Cortex of kidney (tissue), 1 donor: ENCODE measurements at places on chromosomes 12 and 14.

DNA sequence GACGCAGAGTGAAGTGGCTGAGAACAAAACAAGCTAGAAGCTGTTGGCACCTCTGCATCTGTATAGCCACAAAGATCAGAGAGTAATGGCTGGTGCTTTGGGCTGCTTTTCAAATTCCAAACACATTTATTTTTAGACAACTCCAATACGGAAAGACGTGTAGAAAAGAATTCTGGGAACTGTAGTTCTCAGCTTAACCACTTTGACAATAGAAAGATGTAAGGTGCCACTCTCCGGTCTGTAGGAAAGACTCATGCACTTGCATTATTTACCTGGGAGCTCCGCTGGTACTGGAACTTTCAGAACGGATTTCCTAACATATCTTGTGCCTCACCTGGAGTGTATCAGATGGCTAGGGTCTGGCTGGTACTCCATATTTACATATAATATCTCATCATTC lies 1.8 kb upstream of the OR4K2 start:
- no peak for DNase-seq

DNA sequence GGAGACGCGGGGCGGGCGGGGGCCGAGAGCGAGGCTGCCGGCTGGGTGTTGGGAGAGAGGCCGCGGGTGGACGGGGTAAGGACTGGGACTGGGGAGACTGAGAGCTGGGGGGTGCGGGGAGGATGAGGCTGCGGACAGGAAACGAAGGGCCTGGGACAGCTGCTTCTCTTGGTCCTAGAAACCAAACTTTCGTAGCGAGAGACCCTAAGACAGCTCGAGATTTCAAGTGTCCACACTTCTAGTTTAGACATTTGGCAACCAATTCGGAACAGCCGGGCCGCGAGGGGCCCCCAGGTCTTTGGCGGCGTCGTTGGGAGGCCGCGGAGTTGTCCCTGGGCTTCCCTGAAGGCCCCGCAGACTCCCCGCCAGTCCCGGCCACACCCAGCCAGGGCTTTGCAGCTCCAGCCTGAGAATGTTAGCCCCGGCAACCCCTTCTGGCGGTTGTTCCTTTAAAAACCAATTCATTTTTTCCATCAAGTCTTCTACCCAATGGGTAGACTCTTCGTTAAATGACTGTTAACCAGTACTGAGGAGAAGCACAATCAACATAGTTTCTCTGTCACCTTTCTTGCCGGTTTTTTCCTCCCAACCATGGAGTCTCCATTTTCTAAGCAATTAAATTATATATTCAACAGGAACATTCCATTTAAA lies 11.5 kb downstream of the NKX2-1 start:
- no peak for DNase-seq

GRCh38 chr12:28710882-28711281 lies 438.2 kb upstream of the FAR2 start:
- no peak for DNase-seq

DNA sequence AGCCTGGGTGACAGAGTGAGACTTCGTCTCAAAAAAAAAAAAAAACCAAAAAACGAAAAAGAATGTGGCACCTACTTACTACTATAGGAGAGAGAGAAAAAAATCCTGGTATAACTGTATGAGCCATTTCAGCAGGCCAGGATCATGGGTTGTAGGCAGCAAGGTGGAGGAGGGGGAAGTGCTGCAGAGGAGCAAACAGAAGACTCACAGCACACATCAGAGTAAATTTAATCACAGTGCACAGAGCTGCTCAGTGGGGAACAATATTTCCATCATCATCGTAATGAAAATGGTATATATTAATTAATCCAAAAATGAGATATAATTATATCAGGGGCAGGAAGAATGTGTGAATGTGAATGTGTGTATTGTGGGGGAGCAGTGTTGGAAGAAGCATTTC lies 175.8 kb downstream of the SLC2A13 start:
- DNase-seq = no peak

- no peak for DNase-seq
Measured at GRCh38 chr12:104758771-104759170, 199.3 kb downstream of the SLC41A2 start.

DNA sequence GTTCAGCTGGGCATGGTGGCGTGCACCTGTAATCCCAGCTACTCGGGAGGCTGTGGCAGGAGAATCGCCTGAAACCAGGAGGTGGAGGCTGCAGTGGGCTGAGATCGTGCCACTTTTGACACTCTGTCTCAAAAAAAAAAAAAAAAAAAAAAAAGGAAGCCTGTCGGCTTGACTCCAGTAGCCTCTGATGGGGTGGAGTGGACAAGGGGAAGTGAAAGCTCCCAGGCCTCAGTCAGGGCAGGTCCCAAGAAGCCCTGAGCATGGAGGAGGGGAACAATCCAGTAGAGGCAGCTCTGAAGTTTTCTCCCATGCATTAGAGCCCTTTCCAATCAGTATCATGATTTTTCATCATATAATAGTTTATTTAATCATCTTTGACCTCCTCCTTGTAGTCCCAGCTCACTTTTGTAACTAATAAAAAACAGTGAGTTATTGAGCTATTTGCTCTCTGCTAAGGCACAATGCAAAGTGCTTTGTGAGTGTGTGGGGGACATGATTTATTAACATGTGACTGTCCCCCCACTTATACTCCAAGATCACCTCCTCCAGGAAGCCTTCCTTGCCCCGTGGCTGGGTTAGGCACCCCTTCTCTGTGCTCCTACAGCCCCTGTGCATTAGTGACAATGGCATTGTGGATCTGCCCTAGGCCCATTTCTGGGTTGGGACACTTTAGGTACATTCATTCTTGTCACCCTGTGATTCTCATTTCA lies 4.7 kb upstream of the SSH1 start:
- DNase-seq = no peak

DNA sequence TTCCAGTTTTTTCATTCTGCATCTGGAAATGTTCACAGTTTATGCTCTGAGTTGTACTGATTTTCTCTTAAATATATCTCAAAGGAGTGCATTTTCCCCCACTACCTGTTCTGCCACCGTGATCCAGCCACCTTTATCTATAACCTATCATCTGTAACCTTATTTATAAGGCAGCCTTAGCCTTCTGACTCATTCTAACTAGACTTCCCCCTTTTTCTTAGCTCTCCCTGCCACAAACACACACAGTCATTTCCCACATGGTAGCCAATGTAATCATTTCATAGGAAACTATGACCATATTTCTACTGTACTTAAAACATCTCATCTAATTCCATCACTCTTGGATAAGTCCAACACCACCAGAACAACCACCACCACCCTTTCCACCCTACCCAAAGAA lies 10.8 kb upstream of the GYS2 start:
- DNase-seq = no peak

DNA sequence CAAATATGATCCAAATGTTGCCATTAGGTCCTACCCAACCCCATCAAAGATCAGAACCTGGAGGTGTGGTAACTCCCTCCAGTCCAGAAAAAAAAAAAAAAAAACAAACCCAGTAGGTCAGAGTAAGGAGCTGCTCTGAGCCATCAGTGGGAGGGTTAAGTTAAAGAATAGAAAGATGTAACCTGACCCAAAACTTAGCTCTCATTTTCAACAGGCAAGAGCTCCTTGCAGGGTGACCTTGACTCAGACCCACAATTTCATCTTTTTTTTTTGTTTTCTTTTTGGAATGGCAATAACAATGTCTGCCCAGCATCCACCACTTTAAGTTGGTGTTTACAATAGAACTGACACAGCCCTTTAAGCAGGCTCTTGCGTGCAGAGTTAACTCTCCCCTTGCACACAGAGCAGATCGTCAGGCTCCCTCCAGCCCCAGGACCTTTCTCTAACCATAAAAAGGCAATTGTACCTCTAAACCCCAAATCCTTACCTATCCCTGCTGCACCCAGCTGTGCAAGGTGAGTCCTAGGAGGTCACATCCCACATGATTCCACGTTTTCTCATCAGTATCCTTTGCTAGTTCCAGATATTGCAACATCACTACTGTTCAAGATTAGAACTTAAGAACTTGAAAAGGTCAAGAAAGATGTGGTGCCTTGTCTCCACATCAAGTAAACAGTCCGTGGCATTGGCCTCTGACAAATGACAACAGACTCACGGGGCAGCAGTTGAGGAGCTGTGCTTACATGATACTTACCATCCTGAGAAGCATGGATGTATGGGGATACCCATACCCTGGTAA lies 178.6 kb upstream of the EEA1 start:
- DNase-seq = no peak

- DNase-seq = no peak
Measured at GRCh38 chr12:80264386-80264785, 165.0 kb downstream of the OTOGL start.

- DNase-seq = no peak
Measured at GRCh38 chr12:4486980-4487379, 41.4 kb upstream of the FGF6 start.

- no peak for DNase-seq
Measured at GRCh38 chr12:85626001-85626783, 210.0 kb downstream of the RASSF9 start.

DNA sequence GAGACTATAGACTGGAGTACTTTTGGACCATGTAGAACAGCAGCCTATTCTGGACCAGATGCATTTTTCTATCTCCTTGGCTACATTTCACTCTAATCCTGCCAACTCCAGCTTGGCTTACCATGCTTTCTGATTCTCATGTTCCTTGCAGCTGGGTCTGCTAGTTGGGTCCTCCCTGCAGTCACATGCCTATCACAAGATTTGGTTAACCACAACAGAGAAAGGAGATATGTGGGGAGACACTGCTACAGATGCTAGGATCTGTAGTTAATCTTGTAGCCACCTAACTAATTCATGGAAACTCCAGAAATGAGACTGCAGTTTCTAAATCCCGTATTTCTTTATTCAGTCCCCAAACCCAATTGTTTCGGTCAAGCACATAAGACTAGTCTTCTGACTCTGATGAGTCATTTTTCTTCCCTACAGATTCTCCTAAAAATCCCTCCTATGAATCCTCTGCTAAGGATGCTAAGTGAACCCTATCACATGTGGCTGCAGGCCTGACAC lies 410.6 kb downstream of the DAD1 start:
- DNase-seq = no peak

- no peak for DNase-seq
Measured at GRCh38 chr14:61940666-61941420, 178.6 kb downstream of the SNAPC1 start.

DNA sequence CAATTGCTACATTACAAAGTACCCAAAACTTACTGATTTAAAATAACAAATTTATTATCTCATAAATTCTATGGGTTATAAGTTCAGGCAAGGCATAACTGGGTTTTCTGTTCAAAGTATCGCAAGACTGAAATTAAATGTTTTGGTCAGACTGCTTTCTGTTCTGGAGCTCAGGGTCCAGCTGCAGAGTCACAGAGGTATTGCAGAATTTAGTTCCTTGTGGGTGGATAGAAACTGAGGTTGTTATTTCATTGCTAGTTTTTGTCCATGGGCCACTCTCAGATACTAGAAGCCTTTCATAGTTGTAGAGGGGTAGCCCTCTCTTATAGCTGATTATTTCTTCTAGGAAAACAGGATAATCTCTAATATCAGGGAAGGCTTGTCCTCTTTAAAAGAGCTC lies 467.9 kb downstream of the TRHDE start:
- no peak for DNase-seq

GRCh38 chr12:12626471-12626870 lies 14.8 kb downstream of the CREBL2 start:
- DNase-seq = no peak

DNA sequence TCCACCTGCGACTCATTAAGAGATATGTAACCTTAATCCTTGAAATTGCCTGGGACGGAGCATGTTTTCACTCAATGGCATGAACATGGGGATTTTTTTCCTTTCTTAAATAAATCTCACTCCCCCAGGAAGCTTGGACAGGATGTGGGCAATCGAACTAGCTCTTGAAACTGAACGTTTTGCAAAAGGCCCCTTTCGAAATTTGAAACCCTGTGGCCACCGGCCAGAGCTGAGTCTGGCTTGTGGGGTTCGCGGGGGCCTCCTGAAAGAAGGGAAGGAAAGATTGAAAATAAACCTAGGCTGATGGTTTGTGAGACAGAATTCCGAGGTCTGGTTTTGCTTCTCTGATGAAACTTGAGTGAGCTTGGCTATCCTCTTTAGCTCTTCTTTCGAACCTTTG lies 101.4 kb upstream of the RTL1 start:
- no peak for DNase-seq

DNA sequence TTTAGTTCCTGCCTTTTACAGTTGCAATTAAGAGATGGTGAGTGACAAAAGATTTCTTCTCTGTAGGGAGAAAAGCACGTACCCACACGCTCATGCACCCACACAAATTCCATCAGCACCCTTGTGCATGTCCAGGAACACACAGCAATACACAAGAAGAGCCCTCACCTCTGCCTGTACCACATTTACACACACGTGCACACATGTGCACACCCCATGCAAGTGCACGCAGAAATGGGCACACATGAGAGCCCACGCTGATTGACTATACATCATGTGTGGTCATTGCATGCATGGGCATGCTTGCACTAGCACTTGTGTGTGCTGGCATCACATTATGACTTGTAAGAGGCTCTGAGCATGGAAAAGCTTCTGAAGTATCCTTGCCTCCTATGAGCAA lies 70.5 kb downstream of the SERPINA3 start:
- DNase-seq = no peak

DNA sequence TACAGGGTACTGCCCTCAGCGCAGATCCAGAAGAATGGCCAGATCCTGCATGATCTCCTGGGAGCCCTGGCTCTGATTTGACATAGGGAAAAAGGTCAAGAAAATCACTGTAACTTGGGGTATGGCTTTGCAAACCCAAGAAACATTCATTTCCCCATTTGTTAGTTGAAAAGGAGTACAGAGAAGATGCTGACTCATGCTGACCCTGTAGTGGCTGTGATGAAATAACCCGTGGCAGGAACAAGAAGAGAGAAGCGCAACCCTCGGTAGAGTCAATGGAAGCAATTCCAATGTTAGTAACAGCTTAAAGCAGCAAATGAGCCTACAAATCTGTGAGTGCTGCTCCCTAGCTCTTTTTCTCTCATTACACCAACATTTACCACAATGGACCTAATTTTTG lies 281.6 kb upstream of the NPAS3 start:
- DNase-seq = no peak

GRCh38 chr12:92111256-92111655 lies 34.4 kb downstream of the BTG1 start:
- no peak for DNase-seq

- no peak for DNase-seq
Measured at GRCh38 chr14:92568621-92569479, 55.3 kb downstream of the RIN3 start.

DNA sequence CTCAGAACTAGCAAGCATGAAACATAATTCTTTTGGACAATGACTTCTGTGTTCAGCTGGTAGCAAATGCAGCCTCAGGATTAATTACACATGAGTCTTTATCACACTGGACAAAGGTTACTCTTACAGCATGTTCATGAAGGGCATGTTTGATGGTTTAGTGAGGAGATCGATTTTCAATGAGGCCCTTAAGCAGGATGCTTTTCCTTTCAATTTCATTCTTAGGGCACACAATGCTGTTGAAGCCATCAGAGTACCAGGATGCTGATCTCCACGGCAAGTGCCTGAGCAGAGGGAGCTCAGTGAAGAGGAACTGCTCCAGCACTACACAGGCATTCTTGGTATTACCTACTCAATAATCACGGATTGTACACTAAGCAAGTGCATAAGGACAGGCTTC lies 542.0 kb downstream of the SNAPC1 start:
- DNase-seq = no peak
